ENCODE measurements at places on chromosomes 7 and 10.
A peak's percentile ranks its signal among the peaks of the same experiment; 100 is the strongest.

- DNase-seq = no peak
Observed at GRCh38 chr10:97549587-97550322, 22.8 kb upstream of the ANKRD2 start.

GRCh38 chr7:113705439-113705838 is 213.4 kb downstream of the PPP1R3A start:
- DNase-seq = no peak

DNA sequence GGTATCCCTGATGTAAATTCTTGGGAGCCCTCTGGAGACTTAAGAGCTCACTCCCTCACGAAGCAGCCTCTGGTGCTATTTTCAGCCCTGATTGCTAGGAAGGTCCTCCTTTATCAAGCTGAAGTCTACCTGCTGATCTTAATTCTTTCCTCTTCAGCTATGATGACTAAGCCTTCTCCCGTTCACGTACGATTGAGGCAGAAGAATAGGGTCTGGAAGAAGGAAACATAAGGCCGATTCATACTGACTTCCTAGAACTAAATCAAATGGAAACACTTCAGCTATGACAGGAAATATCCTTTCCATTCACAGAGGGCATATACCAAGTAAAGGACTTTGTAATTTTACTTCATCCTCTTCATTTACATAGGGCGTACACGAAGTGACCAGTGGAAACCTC is 107.0 kb downstream of the CPXM2 start:
- no peak for DNase-seq

GRCh38 chr7:101426303-101427011 is 63.8 kb downstream of the COL26A1 start:
- no peak for DNase-seq

DNA sequence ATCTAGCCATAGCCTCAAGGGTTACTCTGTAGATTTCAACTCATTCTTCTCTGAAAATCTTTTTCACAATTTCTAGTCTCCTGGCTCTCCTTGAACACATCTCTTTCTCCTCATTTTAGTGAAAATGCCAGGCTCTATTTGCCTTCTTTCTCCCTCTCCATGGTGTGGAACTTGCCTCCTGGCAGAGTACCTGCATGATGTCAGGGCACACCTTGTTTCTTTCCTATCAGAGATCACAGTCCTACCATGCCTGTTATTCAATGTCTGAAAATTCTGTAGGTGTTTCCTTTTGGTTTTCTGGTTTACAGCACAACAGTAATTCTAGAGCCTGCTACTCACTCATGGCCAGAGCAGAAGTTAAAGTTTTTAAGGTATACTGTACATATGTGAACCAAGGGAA is 237.8 kb downstream of the ADK start:
- no peak for DNase-seq

GRCh38 chr10:80945264-80945880 is 407.7 kb downstream of the SH2D4B start:
- no peak for DNase-seq

GRCh38 chr7:134992626-134993179 is 6.4 kb downstream of the AGBL3 start:
- no peak for DNase-seq

DNA sequence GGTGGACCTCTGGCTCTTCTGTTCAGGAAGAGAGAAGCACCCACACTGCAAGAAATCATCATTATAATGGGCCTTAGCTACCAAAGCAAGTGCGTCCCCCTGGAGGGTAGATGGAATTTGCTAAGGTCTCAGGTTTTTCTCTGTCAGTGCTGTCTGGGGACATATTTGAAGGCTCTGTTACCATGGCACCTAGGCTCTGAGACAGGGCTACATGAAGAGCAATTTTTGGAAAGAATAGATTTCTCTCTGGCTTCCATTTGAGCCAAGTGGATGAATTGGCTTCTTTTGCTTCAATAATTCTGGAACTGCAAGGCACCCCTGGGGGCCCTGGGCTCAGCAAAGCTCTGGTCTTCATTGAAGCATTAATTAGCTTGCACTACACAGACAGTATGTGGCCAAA is 349.1 kb upstream of the GALNT17 start:
- DNase-seq = no peak

DNA sequence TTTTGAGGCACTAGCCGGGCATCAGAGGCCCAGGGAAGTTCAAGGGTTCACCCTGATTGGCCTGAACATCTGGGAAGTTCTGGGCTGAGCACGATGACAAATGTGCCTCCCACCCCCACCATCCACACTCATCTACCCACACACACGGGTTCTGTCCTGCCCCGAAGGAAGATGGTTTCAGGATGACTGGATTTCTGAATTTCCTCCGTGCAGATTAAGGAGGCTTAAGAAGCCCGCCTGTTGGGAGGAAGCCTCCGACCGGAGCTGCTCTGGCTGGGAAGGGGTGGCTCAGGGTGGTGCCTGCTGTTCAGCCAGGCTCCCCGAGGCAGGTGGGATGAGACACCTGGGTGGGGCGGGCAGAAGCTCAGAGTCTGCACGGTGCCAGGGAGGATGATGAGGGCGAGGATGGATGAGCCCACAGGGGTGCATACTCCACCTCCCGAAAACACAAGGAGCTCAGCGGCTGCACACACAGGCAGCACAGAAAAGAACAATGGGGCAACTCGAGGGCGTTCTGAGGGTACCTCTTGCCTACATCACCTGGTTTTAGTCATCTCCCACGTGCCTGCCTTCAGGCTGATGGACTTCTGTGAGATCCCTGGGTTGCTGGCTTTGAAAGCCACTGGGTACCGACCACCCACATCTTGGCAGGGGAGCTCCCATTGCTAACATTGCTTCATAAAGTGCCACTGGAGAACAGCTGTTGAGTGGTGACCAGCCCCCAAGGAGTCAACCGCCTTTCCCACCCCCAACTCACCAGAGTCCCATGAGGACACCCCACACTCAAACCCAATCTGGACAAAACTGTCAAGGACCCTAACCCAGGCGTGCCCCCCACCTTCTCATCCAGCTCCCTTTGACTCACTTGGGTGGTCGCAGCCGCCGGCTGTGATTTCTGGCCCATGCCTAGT is 41.2 kb downstream of the CALML3 start:
- no peak for DNase-seq

DNA sequence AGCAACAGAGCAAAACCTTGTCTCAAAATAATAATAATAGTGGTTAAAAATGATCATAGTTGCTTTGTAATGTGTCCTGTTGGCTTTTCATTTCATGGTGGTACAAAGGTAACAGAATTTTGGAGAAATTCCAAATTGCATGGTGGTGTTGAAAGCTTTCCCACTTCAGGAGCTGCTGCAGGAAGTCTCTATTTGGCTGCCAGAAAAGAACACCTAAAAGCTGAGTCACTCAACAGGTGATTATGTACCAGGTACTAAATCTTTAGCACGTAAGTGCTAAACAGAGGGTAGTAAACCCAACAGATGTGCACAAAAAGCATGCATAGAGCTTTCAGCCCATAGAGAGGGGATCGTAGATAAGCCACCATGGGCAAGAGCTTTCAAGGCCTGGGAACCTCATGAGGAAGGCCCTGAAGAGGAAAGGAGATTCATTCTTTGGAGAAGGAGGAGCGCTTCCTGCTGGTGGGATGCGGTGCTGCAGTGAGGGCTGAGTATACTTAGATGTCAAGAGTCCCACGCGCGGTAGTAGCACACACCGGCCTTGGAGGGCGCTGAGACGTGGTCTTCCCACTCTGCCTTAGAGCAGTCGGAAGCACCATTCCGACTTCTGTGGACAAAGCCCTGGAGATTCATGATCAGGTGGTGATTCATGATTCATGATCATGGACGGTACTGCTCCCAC is 118.7 kb downstream of the RALA start:
- DNase-seq = no peak

GRCh38 chr7:24979470-24979862 is 512 bp downstream of the OSBPL3 start:
- no peak for DNase-seq

DNA sequence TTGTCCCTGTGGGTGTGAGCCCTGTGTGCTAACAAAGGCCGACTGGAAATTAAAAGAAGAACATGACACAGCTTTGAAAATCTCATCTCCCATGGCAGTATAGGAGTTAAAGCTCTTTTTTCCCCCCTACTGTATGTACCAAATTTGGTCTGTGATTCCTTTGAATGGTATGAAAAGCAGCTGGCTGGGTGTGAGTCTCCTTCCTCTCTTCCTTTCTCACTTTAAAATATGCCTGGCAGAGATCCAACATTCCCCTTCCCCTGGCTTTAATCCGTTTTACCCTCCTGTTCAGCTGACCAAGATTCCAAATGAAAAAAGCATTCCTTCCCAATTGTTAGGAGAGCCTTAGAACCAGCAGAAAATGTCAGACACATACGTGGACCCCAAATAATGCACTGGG is 225.0 kb upstream of the CELF2 start:
- peak; percentile 18 for DNase-seq

- DNase-seq = no peak
Observed at GRCh38 chr10:85458324-85458723, 908.3 kb downstream of the GRID1 start.

- no peak for DNase-seq
Observed at GRCh38 chr10:35650894-35651293, 8.8 kb upstream of the FZD8 start.

GRCh38 chr7:106010866-106011265 is 47.8 kb downstream of the CDHR3 start:
- no peak for DNase-seq

DNA sequence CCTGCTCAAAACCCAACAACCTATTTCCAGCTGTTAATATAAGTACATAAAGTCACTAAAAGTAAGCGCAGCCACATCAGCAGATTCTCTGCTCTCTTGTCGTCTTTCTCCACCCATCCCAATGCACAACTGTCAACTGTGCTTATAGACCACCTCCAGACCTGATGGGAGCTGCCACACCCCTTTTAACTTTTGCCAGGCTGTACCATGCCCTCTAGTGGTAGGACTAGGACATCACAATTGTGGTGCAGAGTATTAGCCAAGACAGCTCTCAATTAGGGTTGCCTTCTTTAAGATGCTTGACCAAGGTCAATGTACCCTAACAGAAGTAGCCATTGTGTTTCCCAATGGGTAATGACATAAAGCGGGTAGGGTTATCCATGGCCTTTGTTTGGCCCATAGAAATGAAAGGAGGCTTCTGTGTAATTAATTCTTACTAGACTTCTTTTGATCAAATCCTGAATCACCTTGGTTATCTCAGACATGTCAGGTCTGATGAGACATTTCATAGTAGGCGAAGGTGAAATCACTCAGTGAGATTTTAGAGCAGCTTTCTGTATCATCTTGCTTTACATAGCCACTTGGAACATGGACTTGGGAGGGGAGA is 68.1 kb downstream of the SCRN1 start:
- DNase-seq = peak; percentile 49

- no peak for DNase-seq
Observed at GRCh38 chr10:33880291-33880690, 545.8 kb upstream of the NRP1 start.

DNA sequence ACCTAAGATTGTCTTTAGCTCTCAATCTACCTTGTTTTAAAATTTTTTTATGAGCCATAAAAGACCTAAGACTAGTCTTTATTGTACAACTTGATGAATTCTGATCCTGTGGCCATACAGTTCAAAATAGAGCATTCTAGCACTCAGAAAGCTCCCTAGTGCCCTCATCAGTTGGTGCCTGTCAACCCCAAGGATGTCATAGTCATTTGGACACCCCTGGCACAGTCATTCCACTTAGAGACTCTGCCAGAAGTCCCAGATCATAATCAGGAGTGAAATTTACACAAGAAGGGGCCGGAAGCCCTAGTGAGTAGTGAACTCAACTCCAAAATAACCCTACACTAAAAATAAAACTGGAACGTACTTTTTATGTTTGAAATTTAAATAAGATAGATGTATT is 80.0 kb upstream of the INSIG1 start:
- no peak for DNase-seq

GRCh38 chr10:17548162-17548561 is 69.0 kb downstream of the HACD1 start:
- no peak for DNase-seq

- DNase-seq = no peak
Observed at GRCh38 chr7:27175626-27176523, 1.8 kb upstream of the HOXA10 start.

DNA sequence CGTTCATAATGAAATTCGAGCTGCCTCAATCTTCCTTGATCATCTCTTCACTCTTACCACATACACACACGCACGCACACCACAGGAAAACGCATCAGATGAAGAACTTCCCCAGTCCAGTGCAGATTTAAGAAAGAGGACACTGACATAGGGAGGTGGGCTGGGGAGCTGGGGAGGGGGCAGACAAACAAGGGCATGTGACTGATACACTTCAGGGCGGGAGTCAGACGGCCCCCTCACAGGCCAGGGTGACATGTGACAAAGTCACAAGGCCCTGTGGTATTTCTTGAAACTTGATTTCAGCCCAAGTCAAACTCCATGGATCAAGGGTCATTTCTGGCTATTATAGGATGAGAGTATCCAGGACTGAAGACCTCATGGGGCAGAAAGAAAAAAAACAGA is 82.6 kb downstream of the KCNMA1 start:
- no peak for DNase-seq

GRCh38 chr7:80968606-80969005 is 49.8 kb upstream of the SEMA3C start:
- DNase-seq = no peak

DNA sequence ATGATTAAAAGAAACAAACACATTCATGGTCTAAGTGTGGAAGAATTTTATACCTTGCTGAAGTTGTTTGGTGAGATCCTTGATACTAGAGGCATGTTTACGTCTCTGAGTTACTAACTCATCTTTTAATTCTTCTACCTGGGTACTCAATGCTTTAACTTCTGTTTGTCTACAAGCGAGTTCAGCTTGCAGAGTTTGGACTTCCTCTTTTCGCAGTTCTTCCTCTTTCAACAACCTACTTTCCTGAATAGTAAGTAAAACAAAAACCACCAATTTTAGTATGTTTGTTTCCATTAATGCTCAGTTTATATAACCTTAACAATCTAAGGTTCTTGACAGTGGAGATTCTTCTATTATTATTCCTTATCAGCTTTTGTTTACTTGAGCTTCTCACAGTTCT is 42.9 kb downstream of the CCDC186 start:
- DNase-seq = no peak

GRCh38 chr7:41742401-41743020 is 39.6 kb upstream of the INHBA start:
- no peak for DNase-seq

GRCh38 chr10:28664369-28664740 is 13.0 kb upstream of the BAMBI start:
- DNase-seq = no peak

DNA sequence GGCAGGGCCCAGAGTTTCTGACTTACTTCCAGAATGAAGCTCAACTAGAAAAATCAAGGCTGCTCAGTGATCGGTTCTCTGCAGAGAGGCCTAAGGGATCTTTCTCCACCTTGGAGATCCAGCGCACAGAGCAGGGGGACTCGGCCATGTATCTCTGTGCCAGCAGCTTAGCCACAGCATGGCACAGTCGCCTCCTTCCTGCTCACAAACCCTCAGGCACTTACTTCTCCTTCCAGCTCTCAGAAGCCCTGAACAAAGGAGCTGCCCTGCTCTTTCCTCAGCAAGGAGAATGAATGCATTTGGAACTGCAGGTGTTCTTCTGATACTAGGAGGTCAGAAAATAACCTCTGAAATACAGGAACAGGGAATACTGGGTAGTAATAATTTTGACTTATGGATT is 219.7 kb upstream of the PRSS1 start:
- DNase-seq = no peak
